ENCODE measurements at places on chromosomes 2 and 18.
A peak's percentile ranks its signal among the peaks of the same experiment; 100 is the strongest.

GRCh38 chr2:37916512-37917082 is 8.5 kb upstream of the RMDN2 start:
- no peak for DNase-seq

GRCh38 chr18:62976227-62976626 is 260.9 kb downstream of the PHLPP1 start:
- no peak for DNase-seq

GRCh38 chr2:157902692-157903091 is 26.6 kb upstream of the ACVR1 start:
- no peak for DNase-seq

- no peak for DNase-seq
These were observed 451.2 kb downstream of the CNTNAP5 start for GRCh38 chr2:124476291-124476690.

- no peak for DNase-seq
These were observed 187.4 kb upstream of the SH3BP4 start for GRCh38 chr2:234764372-234764771.

DNA sequence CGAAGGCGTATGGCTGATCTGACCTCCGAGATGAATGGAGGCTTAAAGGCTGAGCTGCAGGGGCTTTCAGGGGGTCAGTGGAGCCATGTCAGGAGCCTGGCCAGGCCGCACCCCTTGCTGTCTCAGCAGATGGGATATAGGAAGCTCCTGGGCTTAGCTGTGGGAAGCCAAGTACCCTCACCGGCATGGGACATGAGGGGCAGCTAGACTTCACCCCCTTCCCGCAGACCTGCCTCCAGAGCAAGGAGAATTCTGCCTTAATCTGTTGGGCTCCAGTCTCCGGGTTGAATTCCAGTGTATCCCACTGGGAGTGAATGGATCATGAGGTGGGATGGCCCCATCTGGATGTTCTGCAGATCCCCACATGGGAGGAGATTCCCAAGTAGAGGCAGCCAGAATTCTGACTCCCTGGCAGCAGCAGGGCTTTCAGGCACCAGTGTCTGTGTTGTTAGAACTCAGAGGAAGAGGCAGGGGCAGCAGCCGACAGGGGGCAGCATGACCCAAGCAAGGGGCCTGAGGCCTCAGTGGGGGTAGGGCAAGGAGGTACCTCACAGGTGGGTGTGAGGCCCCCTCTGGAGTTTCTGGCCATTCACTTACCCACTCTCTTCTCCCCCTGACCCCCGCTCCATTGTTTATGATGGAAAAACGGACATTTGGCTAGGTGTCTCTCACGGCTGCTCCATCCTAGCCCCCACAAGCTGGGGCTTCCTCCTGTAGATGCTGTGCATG is 19.1 kb downstream of the CAPG start:
- peak; percentile 97 for DNase-seq

DNA sequence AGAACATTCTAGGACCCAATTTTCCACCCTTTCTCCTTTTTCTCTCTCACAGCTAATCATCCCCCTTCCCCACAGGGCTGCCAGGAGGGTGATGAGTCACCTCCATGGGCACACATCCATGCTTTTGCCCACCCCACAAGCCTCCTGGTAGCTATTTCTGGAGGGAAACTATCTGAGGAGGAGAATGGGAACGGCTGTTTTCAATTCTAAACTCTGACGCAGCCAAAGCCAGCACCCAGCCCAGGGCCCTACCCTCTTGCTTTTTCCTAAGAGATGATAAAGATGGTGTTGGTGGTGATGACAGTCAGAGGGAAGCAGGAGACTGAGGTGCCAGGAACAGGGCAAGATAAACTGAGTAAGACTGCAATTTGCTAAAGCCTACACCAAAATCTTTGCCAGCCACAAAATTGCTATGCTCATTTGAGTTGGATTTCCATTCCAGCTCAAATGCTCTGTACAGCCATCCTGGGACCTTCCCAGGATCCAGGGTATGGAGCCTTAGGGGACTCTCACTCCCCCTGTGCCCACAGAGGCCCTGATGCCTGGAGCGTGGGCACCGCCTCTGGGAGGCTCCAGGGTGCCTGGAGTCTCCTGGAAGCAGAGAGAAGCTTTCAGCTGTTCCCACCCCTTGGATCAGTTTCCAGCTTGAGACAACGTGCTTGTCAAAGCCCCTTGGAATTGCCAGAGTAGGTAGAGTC is 62.0 kb upstream of the FZD7 start:
- DNase-seq, result no peak

DNA sequence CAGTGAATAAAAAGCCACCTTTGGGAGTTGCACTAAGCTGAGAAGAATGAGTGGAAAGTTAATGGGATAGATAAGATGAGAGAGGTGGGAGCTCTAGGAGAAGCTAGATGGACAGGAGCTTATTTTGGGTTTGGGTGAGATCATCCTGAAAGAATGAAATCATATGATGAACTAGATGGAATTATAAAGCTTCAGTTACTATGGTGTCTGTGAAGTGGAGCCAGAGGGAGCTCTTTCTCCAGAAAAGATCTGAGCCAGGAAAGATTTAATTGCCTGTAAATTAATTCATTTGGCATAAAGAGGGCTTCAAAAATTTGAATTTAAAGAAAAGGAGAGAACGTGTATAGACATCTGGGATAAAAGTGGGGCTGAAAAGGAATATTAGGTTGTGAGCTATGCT is 10.3 kb downstream of the DNAH6 start:
- no peak for DNase-seq

- no peak for DNase-seq
These were observed 11.0 kb downstream of the RAB11FIP5 start for GRCh38 chr2:73101626-73102256.

DNA sequence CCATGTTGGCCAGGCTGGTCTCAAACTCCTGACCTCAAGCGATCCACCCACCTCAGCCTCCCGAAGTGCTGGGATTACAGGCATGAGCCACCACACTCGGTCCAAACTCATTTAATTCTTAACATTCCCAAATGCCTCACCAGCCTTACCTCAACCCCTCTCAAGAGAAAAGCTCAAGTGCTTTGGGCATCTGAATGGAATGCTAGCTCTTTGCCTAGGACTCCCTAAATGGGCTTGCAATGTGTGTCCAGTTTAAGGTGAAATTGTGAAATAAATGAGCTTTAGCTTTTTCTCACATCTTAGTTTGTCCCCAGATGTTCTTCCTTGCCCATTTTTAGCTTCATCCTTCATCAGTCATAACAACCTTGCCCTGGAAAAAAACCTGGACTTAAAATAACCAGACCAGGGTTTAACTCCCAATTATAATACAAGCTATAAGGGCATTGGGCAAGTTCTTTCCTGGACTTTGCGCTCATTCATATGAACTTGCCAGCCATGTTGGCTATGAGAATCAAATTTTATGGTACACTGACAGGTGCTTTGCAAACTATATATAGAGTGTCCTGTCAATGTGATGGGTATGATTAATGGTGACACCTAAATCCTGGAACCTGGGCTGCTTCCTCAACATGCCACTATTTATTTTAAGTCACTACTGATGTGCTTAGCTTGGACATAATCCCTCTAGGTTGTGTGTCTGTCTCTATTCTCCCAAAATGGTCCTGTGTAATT is 95.1 kb upstream of the SERPINE2 start:
- DNase-seq, result no peak

GRCh38 chr2:168076731-168077130 is 170.7 kb downstream of the STK39 start:
- DNase-seq, result no peak

- no peak for DNase-seq
These were observed 135.0 kb upstream of the HNMT start for GRCh38 chr2:137829251-137829650.

DNA sequence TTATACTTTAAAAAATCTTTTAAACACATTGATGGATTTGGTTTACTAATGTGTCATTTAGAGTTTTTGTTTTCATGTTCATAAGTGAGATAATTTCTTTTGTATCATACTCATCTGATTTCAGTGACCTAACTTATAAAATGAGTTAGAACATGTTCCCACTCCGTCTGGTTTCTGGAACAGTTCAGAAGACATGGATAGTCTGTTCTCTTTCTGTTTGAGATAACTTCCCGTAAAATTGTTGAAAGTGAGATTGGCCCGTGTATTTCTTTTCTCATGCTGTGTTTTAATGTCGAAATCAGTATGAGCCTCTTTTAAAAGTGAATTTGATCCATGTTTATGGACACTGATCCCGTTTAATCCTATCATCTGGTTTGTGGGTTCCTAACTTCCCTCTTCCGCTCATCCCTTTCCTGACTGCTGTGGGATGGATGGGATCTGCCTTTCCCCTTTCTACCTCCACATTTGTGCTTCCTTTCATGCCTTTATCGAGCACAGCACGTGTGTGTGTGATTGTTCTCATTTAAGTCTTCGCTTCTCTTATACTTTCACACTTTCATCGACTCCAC is 78.9 kb downstream of the COPS8 start:
- DNase-seq, result no peak

- DNase-seq, result no peak
These were observed 205.1 kb downstream of the ZBTB7C start for GRCh38 chr18:48203961-48204666.

DNA sequence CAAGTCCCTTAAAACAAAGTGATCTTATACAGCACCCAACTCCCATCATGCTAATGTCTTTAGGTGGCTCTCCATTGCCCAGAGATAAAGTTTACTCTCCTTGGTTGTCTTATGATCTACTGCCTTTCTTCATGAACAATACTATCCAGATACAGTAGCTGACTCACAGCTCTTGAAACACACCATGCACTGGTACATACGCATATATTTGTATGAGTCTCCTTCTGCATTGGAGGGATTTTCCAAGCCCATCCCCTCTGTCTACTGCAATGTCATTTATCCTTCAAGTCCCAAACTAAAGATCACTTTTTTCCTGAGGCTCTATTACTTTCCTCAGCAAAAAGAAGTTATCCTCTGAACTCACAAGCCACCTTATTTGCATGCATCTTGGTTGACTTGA is 84.7 kb upstream of the LRATD1 start:
- DNase-seq, result no peak

All from H1 (cell line).